ENCODE measurements at places on chromosomes 12 and 14.

GRCh38 chr12:53056901-53057300 lies 7.0 kb downstream of the TNS2 start:
- DNase-seq: no peak

DNA sequence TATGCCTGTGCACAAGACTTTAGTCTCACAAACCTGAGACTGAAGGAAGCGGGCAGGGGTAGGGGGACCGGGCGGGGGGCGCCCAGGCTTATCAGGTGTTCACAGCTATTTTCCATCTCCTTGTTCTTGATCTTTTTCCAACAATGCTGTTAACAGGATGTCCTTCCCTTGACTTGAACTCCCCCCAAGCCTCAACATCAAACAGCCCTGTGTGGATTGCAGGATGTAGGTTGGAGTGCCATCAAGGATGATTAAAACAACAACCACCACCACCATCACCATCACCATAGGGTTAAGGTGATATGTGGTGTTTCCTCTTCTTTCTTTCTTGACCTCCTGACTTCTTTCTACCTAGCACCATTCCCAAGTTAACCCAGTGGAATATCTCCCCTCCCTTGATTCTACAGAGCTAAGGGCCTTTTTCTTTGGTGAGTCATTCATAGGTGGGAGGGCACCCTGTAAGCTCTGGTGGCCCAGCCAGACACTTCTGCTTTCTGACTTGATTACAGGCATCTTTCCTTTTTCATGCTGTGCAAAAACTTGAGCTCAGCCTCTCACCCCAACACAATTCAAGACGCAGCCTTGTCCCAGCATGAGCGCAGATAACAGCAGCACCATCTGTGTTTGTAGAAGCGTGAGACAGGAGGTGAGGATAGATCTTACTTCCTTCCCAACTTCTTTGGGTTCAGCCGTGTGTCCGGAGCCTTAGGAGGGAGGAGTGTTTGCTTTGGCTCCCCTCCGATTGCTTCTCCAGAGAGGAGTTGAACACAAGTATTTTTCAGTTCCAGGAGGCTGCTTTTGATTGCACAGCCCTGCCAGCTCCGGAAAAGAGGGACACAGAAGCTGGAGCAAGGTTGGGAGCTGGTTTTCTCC lies 26.8 kb downstream of the FLVCR2 start:
- DNase-seq: peak; percentile 93

DNA sequence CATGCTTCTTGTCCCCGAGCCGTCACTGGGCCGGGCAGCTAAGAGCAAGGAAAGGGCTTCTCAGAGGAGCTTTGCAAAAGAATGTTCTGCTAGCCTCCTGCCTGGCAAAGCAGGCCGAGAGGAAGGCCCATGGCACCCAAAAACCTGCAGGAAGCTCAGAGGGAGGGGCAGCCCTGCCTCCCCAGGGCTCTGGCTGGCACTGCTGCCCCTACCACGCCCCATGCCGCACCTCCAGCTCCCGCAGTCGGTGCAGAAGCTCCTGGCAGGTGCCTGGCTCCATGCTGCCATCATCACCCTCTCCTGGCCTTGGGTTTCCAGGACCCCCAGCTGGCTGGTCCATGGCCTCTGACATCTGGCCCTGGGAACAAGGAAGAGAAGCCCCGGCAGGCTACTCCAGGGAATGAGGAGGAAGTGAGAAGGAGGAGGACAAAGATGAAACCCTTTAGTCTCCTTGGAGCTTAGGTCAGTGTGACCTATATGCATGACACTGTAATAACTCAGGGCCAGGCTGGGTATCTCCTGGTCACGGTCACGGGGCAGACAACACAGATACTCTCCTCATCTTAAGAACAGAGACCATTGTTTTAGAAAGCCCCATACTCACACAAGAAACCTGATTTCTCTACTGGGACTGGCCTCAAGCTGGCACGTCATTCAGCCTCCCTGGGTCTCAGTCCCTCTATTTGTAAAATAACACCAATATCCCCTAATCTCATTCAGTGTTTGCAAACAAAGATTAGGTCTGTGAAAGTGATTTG lies 24.3 kb downstream of the NCKAP5L start:
- DNase-seq: no peak

- no peak for DNase-seq
Measured at GRCh38 chr12:47975036-47975620, 11.7 kb downstream of the TMEM106C start.

- DNase-seq: peak; percentile 32
Measured at GRCh38 chr12:64407342-64408223, 3.4 kb downstream of the XPOT start.

GRCh38 chr12:103268831-103269514 lies 226.8 kb downstream of the C12orf42 start:
- DNase-seq: no peak

DNA sequence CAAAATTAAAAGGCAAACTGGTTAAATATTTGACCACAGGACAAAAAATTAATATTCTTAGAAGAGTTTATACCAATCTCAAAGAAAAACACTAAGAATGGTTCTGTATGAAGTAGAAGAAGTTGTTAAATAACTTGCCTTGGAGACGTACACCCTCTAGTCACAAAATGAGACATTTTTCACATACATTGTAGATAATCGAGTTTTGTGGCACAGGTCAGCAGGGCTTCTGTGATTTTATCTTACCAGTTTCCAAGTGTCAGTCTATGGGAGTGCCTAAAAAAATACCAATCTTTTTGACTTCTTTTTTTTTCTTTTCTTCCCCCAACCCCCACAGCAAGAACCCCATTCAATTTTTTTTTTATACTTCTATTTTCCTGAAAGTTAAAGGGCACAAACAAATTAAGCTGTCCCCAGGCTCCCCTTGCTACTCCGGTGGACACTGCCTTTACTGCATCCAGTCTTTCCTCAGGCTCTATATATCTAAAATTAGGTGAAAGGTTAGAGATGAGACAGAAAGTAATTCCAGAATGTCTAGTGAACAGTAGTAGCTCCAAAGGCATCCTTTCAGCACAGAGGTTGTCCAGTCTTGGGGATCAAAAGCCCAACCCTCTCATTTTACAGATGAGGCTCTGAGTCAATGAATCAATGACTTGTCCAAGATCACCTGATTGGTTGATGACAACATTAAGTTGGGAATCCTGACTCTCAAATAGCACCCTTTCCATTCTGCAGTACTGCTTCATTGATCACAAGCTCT lies 6.2 kb downstream of the LIMA1 start:
- DNase-seq: no peak

GRCh38 chr12:66945189-66945817 lies 266.4 kb upstream of the GRIP1 start:
- DNase-seq: no peak

- DNase-seq: no peak
Measured at GRCh38 chr14:63855281-63855680, 2.5 kb downstream of the SYNE2 start.

GRCh38 chr12:10457760-10458159 lies 4.6 kb upstream of the KLRC1 start:
- DNase-seq: no peak

DNA sequence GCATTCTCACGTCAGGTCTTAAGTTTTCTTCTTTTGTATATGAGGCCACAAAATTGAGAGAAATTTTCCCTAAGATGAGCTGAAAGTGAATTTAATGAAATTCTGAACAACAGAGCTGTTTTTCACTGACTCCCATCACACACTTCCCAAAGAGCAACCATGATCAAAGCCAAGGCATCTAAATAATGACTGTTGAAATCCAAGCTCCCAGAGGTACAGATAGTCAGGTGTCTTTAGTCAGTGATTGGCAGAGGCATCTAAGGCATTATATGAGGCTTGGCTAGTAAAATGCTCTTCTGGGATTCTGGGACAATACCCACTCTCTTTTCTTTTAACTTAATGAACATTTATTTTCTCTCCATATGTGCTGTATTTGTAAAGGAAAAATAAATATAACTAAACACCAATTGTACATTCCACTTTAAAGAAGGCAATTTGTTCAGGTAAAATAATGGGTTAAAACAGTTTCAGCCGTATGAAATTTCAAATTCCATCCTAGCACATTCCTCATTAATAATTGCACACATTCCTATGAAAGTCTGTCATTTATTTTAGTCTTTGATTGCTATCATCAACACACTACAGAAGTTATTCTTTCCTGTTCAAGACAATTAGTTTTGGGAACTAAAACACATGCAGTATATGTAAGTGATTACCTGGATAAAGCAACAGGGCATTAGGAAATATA lies 871 bp upstream of the SSTR1 start:
- no peak for DNase-seq

- no peak for DNase-seq
Measured at GRCh38 chr12:106602076-106602475, 19.3 kb downstream of the RFX4 start.

GRCh38 chr12:128852026-128852698 lies 1.1 kb upstream of the GLT1D1 start:
- DNase-seq: no peak

DNA sequence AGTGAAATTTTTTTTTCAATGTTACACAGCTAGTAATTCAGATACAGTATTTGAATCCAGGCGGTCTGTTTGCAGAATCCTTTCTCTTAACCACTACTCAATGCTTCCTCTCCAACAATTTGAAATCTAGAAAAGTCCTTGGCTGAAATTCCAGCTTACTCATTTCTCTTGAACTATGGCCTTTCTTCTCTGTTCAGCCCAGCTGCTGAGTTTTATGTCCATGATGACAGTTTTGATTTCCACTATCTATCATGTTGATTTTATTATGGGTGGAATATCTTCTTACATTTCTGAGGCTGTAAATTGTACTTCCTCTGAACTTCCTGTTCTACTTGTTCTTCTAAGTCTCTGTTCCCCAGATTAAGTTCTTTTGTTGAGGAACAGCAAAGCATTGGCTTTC lies 315.3 kb downstream of the DIO2 start:
- DNase-seq: no peak

- peak; percentile 47 for DNase-seq
Measured at GRCh38 chr14:63616015-63616414, 25.7 kb downstream of the WDR89 start.

Data from NB4 (cell line).